ENCODE measurements at places on chromosomes 4 and X. TPM values are rescaled to one million over a fixed set of nuclear protein-coding genes. Genes with fewer than 3 reads are reported as not detected.

CXXC4 gene
- 0.06 TPM for polyA plus RNA-seq

DNA sequence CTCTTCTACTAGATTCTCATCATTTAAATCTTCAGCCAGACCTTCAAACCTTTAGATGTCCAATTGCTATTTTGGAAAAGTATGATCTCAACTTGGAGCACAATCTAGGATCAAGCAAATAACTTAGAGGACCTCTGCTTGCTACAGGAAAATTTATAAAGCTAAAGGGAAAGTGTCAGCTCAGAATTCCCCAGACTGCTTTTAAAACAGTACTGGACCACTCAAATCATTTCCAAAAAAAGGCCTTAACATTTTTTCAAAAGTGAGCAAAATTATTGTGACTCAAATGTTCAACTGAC lies 169.8 kb downstream of the PARM1 start:
- H3K27me3 ChIP-seq: no peaks in the 10 kb centered on the region
- H3K27ac ChIP-seq: no peak overlapping the region
- no peak for DNase-seq

TCEAL3 gene
- 26.7 TPM for polyA plus RNA-seq

DNA sequence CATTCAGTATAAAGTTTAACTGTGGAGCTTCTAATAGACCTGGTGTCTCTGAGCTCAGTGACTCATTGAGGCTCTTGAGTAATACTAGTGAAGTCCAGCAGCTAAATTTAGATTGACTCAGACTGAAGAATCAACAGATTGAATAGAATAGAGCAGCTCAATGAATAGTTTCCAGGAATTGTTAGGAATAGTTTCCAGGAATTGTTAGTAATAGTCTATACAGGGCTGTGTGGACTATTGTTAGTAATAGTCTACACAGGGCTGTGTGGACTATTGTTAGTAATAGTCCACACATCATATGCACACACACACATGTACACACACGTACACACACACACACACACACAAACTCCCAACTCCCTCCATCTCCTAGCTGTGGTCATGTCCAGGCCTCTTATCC lies 3.0 kb downstream of the GIMD1 start:
- H3K4me1 ChIP-seq: no peaks in the 10 kb centered on the region
- no peak for DNase-seq
- H3K27me3 ChIP-seq: no peaks in the 10 kb centered on the region

DNA sequence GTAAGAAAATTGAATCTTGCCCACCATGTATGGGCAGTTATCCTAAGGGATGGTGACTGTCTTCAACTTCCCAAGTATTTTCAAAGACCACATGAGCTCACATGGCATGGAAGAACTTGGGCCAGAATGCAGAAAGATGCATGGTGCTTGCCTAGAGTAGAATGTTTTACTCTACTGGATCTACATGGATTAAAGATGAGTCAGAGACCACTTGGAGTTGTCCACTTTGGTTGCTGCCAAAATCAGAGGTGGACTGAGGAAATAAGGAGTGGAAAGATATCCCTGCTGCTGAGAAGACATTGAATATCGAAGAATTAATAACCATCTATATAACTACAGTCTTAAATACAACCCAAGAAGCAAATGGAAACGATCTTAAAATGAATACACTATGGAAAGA lies 498.1 kb downstream of the NLGN4X start:
- H3K4me3 ChIP-seq: no peak overlapping the region
- H3K27ac ChIP-seq: no peak overlapping the region
- no peaks in the 10 kb centered on the region for H3K4me1 ChIP-seq
- no peaks in the 10 kb centered on the region for H3K27me3 ChIP-seq
- no peak for DNase-seq
- H3K36me3 ChIP-seq: no peaks in the 10 kb centered on the region

EDNRA gene
- 2.0 TPM for polyA plus RNA-seq

- peaks cover 25% of the 10 kb centered on the region for H3K4me1 ChIP-seq
- H3K4me3 ChIP-seq: peak overlapping the region; percentile 94
- peak overlapping the region; percentile 91 for H3K27ac ChIP-seq
Measured at GRCh38 chr4:76950052-76950955, 752 bp downstream of the SEPTIN11 start.

DNA sequence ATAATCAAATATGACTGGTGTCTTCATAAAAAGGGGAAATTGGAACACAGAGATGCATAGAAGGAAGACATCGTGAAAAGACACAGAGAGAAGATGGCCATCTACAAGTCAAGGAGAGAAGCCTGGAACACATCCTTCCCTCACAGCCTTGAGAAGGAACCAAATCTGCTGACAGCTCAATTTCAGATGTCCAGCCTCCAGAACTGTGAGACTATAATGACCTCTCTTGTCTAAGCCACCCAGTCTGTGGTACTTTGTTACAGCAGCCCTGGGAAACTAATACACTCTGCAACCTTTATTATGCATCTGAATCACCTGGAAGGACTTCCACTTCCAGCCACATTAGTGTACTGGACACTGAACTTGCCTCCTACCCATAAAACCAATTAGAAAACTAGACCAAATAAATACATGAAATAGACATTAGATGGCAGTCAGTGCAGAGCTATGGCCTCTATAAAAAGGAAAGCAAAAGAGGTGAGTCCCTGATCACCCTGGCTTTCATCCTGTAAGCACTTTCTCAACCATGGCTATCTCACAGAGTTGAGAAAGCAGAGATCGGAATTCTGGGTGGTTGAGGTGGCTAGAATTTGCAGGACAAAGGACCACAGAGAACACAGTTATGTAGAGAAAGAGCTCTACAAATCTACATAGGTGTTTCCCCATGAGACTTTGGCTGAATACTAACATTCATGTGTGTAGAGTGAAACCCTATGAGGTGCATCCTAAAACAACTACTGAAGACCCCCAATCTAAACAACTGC lies 25.7 kb downstream of the GAB3 start:
- no peaks in the 10 kb centered on the region for H3K27me3 ChIP-seq
- H3K36me3 ChIP-seq: no peaks in the 10 kb centered on the region
- H3K27ac ChIP-seq: no peak overlapping the region
- peaks cover 7% of the 10 kb centered on the region for H3K4me1 ChIP-seq
- no peak for DNase-seq

DNA sequence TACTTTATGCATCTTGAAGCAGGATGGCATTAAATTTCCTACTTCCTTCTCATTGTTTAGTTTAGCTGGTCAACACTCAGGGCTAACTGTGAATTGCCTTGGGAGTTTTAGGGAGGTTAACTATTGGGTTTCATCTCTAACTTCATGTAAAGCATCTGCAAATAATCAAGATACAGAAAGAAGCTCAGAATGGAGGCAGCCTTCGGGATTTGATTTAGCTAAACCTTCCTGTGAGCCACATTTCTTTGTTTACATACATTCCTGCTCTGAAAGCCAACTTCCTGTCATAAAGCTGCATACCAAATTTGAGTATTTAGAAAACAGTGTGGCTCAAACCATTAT lies 131.7 kb upstream of the PCDH18 start:
- DNase-seq: no peak
- no peaks in the 10 kb centered on the region for H3K27me3 ChIP-seq
- no peaks in the 10 kb centered on the region for H3K36me3 ChIP-seq
- H3K4me3 ChIP-seq: no peak overlapping the region
- peaks cover 8% of the 10 kb centered on the region for H3K4me1 ChIP-seq

CXorf65 gene
- polyA plus RNA-seq: not detected

ZNF718 gene
- polyA plus RNA-seq: 0.02 TPM

DNA sequence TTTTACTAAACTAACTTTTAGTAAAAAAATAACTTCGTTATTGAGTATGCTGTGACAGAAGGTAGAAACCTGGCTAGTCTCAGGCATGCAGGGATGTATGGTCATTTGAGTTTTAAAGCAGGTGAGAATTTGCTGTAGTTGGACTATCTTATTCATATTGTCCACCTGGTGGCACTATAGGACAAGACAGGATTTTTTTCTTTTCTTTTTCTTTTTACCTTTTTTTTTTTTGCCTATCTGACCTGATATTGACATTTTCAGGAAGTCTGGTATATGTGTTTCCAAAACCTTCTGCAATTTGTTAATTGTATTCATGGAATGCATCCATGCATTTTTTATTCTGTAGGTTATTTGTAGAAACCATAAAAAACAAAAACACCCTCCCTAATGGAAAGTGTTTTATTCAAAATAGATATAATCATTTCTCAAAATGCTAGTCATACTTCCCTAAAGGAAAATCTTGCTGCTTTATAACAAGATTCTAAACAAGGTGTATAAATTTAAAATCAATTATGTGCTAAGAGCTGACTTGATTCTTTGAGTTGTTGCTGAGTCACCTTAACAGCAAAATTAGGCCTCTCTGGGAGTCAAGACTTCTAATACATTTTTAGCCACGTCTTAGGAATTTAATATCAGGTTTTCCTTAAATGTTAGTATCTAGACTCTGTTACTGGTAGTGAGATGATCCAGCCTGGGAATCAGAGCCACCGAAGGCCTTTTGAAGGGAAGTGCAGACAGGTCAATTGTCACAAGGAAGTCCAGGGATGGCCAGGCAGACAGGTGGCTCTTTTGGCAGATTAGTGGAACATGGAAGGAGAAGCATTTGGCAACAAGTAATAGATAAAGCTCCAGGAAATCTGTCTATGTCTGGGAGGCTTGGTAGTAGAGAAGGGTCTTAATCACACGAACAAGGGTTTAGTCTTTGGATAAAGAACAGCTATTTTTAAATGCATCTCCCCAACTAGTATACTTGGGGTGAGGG lies 201.3 kb upstream of the GNPDA2 start:
- H3K4me1 ChIP-seq: no peaks in the 10 kb centered on the region
- H3K27ac ChIP-seq: no peak overlapping the region
- no peaks in the 10 kb centered on the region for H3K36me3 ChIP-seq
- DNase-seq: peak; percentile 0

PFKFB1 gene
- 0.15 TPM for polyA plus RNA-seq

GRCh38 chr4:26525136-26525770 lies 35.0 kb upstream of the CCKAR start:
- H3K4me3 ChIP-seq: no peak overlapping the region
- H3K27ac ChIP-seq: peak overlapping the region; percentile 49
- no peaks in the 10 kb centered on the region for H3K27me3 ChIP-seq
- H3K36me3 ChIP-seq: no peaks in the 10 kb centered on the region

WWC2 gene
- 18.4 TPM for polyA plus RNA-seq

DNA sequence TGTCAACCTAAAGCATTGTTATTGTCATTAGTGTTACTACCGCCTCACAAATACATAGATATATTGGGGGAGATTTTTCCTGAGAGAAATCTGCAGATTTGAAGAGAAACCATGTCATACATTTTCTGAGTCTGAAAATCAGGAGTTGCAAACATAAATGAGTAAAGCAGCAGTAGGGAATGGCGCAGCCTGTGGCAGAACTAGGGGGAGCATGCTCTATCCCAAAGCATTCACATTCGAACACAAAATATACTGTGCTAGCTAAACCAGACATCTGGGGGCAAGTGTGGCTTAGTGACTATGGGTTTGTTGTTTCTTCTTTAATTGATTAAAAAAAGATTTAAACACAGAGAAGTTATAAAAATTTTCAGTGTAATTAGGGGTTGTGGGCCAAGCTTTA lies 83.2 kb downstream of the CPE start:
- H3K27me3 ChIP-seq: no peaks in the 10 kb centered on the region
- no peaks in the 10 kb centered on the region for H3K4me1 ChIP-seq
- DNase-seq: no peak
- no peak overlapping the region for H3K4me3 ChIP-seq

DNA sequence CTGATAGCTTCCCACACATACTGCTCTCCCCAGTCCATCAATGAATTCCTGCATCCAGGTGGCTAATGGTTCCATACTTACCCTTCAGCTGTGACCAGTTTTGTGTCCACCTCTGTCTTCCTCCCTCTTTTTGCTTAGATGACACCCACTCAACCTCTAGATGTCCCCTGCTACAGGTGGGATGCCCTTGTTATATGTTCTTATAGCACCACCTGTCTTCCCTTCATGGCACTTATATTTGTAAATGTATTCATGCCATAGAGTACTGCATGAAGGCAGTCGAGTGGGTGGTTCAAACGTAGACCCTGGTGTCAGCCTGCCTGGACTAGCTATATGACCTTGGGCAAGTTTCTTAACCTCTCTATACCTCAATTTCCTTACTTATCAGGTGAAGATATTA lies 6.5 kb upstream of the USP46 start:
- H3K4me3 ChIP-seq: no peak overlapping the region
- peak; percentile 16 for DNase-seq
- no peak overlapping the region for H3K27ac ChIP-seq
- no peaks in the 10 kb centered on the region for H3K27me3 ChIP-seq
- H3K36me3 ChIP-seq: no peaks in the 10 kb centered on the region

- no peaks in the 10 kb centered on the region for H3K4me1 ChIP-seq
- no peaks in the 10 kb centered on the region for H3K27me3 ChIP-seq
- no peak for DNase-seq
- H3K36me3 ChIP-seq: no peaks in the 10 kb centered on the region
- H3K4me3 ChIP-seq: no peak overlapping the region
Measured at GRCh38 chr4:104938624-104939023, 208.1 kb upstream of the TET2 start.

DNA sequence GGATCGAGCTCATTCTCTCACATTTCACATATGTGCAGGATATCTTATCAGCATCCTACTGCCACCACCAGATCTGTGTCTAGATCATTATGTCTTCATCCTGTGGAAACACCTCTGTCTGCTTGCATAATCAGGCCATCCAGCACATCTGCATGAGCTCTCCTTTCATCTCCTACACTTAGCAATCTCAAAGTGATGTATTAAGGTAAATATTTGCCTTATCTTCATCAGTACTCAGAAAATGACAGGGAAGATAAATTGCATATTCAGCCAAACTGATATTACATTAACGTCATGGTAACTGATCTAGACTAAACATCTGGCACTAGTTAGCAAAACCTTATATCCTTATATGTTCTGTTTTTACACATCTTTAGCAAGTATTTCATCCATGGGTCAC lies 207.3 kb upstream of the PABPC4L start:
- H3K4me3 ChIP-seq: no peak overlapping the region
- no peak for DNase-seq
- H3K27ac ChIP-seq: no peak overlapping the region
- H3K36me3 ChIP-seq: no peaks in the 10 kb centered on the region
- H3K27me3 ChIP-seq: no peaks in the 10 kb centered on the region

LONRF3 gene
- polyA plus RNA-seq: 0.07 TPM

DNA sequence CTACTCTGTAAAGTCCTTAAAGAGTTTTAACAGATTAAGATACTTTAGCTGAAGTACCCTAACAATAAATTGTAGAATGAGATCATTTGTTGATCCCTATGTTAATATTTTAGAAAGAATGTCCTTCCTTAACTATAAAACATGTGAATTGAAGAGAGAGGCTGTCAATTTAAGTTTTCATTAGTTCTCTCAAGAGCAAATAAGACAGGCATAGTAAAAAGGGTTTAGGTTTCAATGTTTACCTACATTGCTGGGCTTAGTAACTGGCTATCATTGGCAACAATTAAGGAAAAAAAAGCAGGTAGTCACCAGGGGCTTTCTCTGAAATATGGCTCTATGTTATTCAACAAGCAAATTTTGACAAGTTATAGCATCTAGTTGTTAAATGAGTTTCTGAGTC lies 91.5 kb downstream of the ATRX start:
- DNase-seq: no peak
- H3K4me1 ChIP-seq: no peaks in the 10 kb centered on the region
- H3K27me3 ChIP-seq: no peaks in the 10 kb centered on the region

DKK2 gene
- 55.7 TPM for polyA plus RNA-seq

GRCh38 chrX:64205441-64205734 lies at the start of gene AMER1:
AMER1 (minus strand) TSS chrX:64205708; CDS start chrX:64193286, 12,422 bp downstream.
- H3K27ac ChIP-seq: peak within 1 kb of the TSS; percentile 78
- peak within 1 kb of the TSS; percentile 66 for H3K4me3 ChIP-seq
- peaks cover 27% of the 10 kb centered on the region for H3K4me1 ChIP-seq
- DNase-seq: no peak
- H3K36me3 ChIP-seq: no peaks in the 10 kb centered on the region

GRCh38 chrX:153903238-153903980 lies 1.1 kb upstream of the AVPR2 start:
- DNase-seq: peak; percentile 54
- no peak overlapping the region for H3K27ac ChIP-seq
- H3K4me3 ChIP-seq: no peak overlapping the region
- H3K27me3 ChIP-seq: peaks cover 40% of the 10 kb centered on the region
- H3K4me1 ChIP-seq: no peaks in the 10 kb centered on the region
- H3K36me3 ChIP-seq: no peaks in the 10 kb centered on the region

Measured in SK-N-SH (cell line).